Pancreas (tissue), 10 donors: ENCODE measurements at places on chromosomes 4 and X. TPM values are rescaled to one million over a fixed set of nuclear protein-coding genes. Genes with fewer than 3 reads are reported as not detected.

Gene GPR50
- not detected for polyA plus RNA-seq

Gene PRRG1
- 0.84 TPM for polyA plus RNA-seq

Gene TMEM156
- polyA plus RNA-seq: 0.49 TPM

Gene TEX13B
- polyA plus RNA-seq: not detected

Gene GAGE1
- polyA plus RNA-seq: not detected

Gene AMOT
- polyA plus RNA-seq: 1.1 TPM

Gene RAB40AL
- polyA plus RNA-seq: 0.68 TPM

Gene NEIL3
- not detected for polyA plus RNA-seq

Gene RNF128
- 5.9 TPM for polyA plus RNA-seq

Gene EIF4E
- 22.0 TPM for polyA plus RNA-seq

Gene BTK
- 0.53 TPM for polyA plus RNA-seq

Gene LRAT
- 0.15 TPM for polyA plus RNA-seq

Gene ITGB1BP2
- polyA plus RNA-seq: 2.0 TPM

Gene YIPF7
- polyA plus RNA-seq: 0.14 TPM

Gene CXCL1
- polyA plus RNA-seq: 26.5 TPM

Gene SLC6A8
- 12.3 TPM for polyA plus RNA-seq

Gene USP51
- 2.2 TPM for polyA plus RNA-seq

Gene SASH3
- 1.4 TPM for polyA plus RNA-seq

Gene ZNF711
- polyA plus RNA-seq: 2.7 TPM

Gene CTSO
- polyA plus RNA-seq: 3.3 TPM

Gene DCHS2
- polyA plus RNA-seq: 0.04 TPM

Gene TKTL1
- polyA plus RNA-seq: not detected

Gene FRG2
- polyA plus RNA-seq: not detected

Gene KIAA1210
- not detected for polyA plus RNA-seq

Gene PPP4R3C
- not detected for polyA plus RNA-seq

Gene SPANXC
- not detected for polyA plus RNA-seq

Gene TRAM1L1
- 1.0 TPM for polyA plus RNA-seq

Gene CHRDL1
- 2.2 TPM for polyA plus RNA-seq

Gene CCSER1
- polyA plus RNA-seq: 0.99 TPM

Gene PCDH11X
- 0.02 TPM for polyA plus RNA-seq

Gene ACE2
- polyA plus RNA-seq: 0.49 TPM

Gene EXOSC9
- polyA plus RNA-seq: 8.0 TPM

Gene PDE6B
- polyA plus RNA-seq: 3.0 TPM
